NCI-H2029 (cell line): ENCODE measurements at places on chromosomes 12 and 14.

- no peak for DNase-seq
Observed at GRCh38 chr14:69753860-69754259, 13.1 kb upstream of the SRSF5 start.

- no peak for DNase-seq
Observed at GRCh38 chr14:74980398-74980730, 22.4 kb upstream of the EIF2B2 start.

- no peak for DNase-seq
Observed at GRCh38 chr14:54760866-54761575, 141.6 kb downstream of the GCH1 start.

- DNase-seq, result no peak
Observed at GRCh38 chr14:102063109-102063807, 23.6 kb downstream of the HSP90AA1 start.

DNA sequence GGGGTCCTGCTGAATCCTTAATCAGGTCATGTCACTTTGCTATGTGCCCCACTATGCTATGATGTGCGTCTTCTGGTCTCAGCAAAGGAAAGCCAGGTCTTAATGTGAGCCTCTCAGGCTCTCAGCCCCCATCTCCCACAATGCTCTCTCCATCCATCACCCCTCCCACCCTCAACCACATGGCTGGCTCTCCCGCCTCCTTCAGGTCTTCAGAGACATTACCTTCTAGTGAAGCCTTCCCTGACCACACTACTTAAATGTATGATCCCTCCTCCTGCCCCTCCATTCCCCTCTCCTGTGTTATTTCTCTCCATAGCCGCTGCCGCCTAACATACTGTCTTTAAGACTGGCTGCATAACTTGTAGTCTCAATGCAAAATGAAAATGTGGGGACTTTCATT is 50.5 kb downstream of the KRT80 start:
- no peak for DNase-seq

- no peak for DNase-seq
Observed at GRCh38 chr12:100156731-100157426, 14.2 kb upstream of the BLTP3B start.

- DNase-seq, result no peak
Observed at GRCh38 chr14:92651106-92651757, 97.2 kb downstream of the LGMN start.

DNA sequence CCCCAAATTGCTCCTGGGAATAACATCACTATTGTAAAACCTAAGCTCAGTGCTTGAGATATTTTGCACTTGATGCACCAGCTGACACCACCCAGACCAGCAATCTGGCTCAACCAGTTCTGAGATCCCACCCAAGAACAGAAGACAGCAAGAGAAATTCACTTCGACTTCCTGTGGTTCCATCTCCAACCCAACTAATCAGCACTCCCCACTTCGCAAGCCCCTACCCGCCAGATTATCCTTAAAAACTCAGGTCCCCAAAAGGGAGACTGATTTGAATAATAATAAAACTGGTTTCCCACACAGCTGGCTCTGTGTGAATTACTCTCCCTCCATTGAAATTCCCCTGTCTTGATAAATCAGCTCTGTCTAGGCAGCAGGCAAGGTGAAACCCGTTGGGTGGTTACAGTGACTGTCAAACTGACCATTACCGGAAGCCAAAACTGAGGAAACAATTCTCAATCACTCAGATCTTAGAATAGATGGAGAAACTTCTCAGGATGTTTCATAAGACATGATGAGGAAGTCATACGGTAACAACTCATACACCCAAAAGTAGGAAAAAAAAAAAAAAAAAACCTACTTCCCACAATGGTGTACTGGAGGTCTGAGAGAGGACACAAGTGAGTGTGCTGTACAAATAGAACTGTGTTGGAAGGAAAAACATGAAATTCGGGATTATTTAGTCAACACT is 92.4 kb downstream of the TMTC1 start:
- DNase-seq, result no peak

GRCh38 chr12:56389412-56389811 is 26.8 kb upstream of the APOF start:
- DNase-seq, result no peak

- DNase-seq, result no peak
Observed at GRCh38 chr12:2453761-2454090, 341.0 kb upstream of the FKBP4 start.

- DNase-seq, result no peak
Observed at GRCh38 chr14:104601786-104602185, 2.8 kb downstream of the TMEM179 start.

- DNase-seq, result no peak
Observed at GRCh38 chr12:56873382-56873781, 60.8 kb downstream of the SDR9C7 start.

GRCh38 chr14:85565862-85566296 is 35.9 kb downstream of the FLRT2 start:
- DNase-seq, result no peak

DNA sequence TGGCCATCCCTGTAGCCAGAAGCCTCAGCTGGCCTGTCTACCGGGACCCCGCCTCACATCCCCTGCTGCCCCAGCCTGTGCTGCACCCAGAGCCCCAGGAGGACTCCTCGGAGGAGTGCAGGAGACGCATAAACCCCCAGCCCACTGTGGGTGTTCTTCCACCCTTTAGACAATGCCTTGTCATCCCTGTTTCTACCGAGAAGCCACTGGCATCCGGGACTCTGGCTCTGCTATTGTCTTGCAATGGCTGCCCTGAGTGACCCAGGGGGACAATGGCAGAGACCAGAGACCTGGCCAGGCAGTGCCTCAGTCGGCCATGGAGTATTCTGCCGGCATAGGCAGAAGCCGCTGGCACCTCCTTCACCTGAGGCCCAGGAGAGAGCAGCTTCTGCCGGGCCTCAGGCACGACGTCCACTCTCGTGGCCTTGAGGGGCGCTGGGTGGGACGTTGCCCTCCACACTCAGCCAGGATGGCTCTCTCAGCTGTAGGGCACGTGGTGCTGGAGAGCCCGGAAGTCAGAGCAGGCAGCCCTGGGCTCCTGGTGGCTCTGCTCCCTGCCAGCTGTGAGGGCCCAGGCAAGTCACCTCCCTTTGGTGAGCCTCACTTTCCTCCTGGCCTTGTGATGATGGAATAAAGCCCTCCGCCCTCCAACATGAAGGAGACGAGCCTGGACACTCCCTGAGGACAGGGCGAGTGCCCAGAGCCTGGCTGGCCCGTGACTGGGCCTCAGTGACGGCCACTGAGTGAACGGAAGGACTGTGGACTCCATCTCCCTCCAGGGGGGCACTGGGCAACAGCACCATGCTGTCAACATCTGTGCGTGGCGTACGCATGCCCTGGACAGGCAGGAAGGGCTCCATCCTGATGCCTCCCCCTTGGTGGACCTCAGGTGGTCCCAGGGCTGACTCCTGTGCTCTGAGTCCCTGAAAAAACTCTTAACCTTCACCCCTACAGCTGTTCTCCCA is 41.0 kb downstream of the TRAFD1 start:
- no peak for DNase-seq

- no peak for DNase-seq
Observed at GRCh38 chr12:12818701-12819100, 5.6 kb downstream of the DDX47 start.

DNA sequence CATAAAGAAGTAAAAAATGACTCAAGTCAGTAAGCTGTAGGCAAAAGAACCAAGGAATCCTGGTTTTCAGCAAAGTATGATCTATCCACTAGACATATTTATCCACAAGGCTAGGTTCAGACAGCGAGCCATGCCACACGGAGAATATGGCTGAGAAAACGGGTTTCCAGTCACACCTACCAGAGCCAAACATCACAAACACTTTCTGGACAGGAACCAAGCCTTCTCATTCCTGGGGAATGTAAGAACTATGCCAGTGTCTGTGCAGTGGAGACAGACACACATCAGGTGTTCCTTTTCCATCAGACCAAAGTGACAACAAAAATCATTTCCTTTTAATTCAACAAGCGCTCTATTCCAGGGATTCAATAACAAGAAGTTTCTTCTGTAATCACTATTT is 41.1 kb downstream of the AREL1 start:
- DNase-seq, result no peak

GRCh38 chr14:50854521-50854920 is 17.3 kb upstream of the ABHD12B start:
- no peak for DNase-seq

- DNase-seq, result no peak
Observed at GRCh38 chr12:101819467-101819866, 11.3 kb downstream of the GNPTAB start.

DNA sequence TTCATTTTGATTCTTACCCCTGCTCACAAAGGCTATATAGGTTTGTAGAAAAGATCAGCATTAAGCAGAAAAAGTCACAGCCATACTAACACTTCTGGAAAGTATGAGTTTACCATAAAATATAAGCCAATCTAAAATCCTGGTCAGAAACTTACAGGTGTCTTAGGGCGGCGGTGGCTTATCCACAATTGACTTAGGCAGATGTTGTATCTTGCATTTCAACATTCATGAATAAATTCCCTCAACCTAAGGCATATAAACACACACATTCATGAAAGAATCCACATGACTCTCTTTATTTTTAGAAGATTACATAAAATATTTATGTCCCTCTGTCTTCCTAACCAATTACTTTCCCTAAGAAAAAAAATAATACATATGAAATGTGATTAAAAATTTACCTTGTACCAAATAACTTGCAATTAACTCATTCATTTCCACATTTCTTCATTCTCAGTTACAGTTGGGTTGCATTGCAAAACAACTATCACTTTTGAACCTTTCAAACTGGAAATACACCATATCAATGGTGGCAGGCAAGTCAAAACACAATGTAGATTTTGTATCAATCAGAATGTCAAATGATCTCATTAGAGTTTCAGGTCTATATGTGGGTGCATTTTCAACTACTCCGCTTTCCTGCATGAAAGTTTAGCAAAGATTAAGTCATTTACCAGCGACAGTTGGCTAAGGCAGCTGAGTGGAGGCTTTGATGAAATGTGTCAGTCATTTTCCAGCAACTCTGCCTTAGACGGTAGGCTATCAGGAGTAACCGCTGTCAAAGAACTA is 124.4 kb downstream of the SLC15A5 start:
- no peak for DNase-seq

- no peak for DNase-seq
Observed at GRCh38 chr14:51449681-51450080, 202.0 kb upstream of the FRMD6 start.

DNA sequence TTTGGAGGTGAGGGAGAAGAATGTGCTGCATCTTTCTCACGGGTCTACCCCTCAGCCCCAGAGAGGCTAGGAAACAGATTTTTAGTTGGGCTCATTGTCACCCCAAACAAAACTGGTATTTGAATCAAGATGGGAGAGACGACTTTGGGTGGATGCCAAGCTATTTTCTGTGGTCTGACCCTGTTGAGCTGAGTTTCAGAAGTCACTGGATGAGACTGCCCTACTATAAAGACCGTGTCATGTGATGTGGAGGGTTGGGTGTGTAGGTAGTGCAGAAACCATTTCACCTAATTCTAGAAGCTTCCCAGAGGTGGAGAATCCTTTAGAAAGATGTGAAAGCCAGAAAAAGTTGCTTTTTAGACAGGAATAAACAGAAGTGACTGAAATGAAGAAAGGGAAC is 60.2 kb downstream of the IFT43 start:
- no peak for DNase-seq

DNA sequence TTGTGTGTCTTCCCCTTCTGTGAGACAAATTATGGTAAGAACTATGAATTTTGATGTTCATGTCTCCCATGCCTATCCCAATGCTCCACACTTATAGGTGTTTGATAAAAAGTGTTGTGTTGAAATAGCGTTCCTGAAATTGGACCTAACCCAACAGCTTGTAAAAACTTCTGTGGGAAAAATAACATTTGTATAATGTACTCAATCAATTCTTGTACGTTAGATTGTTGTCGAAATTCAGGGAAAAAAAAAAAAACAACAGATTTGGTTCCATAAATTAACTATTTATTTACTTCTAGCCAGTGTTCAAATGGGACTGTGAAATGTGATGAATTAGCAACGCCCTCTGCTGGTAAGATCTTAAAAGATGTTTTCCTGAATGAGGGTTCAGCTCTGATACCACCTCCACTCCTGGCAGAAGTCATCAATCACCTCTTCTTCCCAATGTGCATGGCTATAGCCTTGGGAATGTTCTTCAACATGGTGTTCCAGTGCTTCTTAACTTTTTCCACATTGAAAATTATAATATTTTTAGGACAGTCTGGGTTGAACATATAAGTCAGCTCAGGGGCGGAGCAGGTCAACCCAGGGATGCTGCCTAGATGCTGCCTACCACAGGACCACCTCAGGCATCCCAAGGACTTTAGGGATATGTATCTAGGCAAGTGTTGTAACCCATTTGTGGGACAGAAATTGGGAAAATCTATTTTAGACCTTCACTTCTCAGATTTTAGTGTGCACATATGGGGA is 170.6 kb downstream of the OTOGL start:
- DNase-seq, result peak; percentile 23

DNA sequence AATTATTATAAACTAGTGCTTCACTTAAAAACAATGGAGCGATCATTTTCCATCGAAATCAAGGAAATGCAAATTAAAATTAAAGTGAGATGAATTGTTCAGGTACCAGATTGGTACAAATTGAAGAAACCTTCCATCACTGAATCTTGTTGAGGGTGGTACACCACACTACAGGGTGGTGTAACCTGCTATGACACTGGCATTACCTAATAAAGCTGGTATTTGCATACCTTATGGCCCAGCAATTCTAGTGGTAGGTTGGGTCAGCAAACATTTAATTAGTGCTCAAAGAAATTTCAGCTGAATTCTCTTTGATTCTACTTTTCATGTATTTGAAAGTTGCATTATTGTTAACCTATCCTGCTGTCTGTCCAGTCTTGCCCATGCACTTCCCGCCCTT is 9.2 kb downstream of the TIGAR start:
- no peak for DNase-seq

DNA sequence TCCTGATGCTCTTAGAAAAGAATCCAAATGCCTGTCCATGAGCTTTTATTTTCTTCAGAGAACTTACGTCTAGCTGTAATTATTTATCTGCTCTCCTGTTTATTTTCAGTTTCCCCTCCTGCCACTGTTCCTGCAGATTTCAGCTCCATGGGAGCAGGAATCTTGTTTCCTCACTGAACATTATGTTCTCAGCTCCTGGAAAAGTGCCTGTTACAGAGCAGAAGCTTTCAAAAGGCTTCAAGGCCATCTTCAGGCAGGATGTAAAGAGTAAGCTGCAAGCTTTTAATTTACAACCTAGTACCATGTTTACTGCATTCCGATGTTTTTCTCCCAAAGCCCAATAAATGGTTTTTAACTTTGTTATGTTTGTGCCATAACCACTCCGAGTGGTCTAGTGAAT is 98.4 kb upstream of the BTG1 start:
- no peak for DNase-seq

- peak; percentile 8 for DNase-seq
Observed at GRCh38 chr12:524167-524951, 64.6 kb downstream of the B4GALNT3 start.

GRCh38 chr12:21248679-21249078 is 86.0 kb downstream of the SLCO1A2 start:
- DNase-seq, result no peak

- no peak for DNase-seq
Observed at GRCh38 chr12:48826209-48826855, 8.0 kb downstream of the CACNB3 start.
